ENCODE measurements at places on chromosomes 16 and 17.

GRCh38 chr16:22887445-22887844 lies 73.5 kb downstream of the HS3ST2 start:
- no peak for DNase-seq

DNA sequence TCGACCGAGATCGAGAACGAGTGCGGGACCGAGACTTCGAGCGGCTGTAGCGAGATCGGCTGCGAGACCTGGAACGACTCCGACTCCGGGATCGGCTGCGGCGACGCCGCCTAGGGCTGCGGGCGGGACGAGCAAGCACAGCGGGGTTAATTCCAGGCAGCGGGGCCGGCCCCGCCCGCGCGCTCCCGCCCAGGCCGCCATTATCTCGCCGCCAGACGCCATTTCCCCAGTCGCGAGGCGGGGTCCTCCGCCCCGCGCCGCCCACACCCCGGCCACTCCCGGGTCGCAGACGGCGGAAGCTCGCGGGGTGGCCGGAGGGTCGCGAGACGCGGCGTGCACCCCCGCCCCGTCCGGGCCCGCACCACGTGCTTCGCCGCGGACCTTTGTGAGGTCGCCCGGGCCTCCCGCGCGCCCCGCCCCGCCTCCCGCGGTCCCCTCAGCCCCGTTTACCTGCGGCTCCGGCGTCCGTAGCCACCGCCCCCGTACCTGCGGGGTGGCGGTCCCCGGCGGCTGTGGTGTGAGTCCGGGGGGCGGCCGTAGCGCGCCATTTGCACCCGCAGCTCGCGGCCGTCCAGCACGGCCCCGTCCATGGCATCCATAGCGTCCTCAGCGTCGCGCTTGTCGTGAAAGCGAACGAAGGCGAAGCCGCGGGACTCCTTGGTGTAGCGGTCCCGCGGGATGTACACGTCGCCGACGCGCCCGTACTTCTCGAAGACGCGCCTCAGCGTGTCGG lies 616 bp downstream of the SRSF2 start:
- DNase-seq, result peak; percentile 42

DNA sequence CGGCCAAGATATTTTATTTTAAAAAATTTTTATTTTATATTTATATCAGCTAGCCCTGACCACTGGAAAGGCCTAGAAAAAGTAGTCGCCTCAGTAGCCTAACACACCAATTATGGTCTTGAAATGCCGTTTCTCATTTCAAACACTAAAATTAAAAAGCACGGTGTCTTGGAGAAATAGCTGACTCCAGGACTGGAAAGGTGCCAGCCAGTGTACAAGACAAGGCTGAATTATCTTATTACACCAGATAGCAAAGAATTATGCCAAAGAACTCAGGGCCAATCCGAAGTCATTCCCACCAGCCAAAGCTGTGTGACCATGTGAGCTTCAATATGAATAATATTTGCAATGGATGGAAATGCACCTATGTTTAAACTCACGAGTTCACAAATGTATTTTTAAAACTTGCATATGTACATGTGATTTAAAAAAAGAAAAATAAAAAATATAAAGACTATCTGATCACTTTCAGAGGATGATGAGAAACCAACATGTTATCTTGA lies 19.9 kb upstream of the ATP2C2 start:
- no peak for DNase-seq

DNA sequence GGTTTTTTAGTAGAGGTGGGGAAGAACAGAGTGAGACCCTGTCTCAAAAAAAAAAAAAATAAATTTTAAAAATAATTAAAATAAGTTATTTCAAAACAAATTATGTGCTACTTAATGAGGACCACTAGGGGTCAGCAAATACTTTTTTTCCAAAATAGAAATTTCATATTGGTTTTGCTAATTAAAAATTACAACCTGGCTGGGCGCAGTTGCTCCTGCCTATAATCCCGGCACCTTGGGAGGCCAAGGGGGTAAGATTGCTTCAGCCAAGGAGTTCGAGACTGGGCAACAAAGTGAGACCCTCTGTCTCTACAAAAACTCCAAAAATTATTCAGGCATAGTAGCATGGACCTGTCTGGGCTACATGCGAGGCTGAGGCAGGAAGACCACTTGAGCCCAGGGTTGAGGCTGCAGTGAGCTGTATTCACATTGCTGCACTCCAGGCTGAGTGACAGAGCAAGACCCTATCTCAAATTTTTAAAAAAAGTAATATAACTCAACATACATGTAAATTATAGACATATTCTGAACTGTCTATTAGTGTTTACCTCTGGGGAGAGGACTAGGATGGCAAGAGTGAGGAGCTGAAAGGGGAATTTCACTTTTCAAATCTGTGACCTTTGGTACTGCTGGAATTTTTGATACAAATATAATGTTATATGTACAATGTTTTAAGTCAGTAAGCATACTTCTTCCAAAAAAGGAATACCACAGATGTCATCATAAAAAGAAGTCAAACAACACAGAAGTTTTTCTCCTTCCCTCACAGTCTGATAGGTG lies 8.1 kb downstream of the MEIOB start:
- DNase-seq, result no peak

- no peak for DNase-seq
Measured at GRCh38 chr17:60645918-60646523, 31.6 kb upstream of the BCAS3 start.

DNA sequence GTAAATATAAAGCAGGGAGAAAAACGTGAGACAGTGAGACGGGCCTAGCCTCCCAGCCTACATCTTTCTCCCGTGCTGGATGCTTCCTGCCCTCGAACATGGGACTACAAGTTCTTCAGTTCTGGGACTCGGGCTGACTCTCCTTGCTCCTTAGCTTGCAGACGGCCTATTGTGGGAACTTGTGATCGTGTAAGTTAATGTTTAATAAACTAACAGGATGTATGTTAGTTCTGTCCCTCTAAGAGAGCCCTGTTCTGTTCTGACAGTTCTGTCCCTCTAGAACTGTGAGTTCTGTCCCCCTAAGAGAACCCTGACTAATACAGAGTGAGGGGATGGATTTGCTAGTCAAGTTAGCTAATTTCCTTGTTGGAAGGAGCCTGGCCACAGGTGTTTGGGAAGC lies 16.7 kb upstream of the MYH10 start:
- DNase-seq, result no peak

- peak; percentile 18 for DNase-seq
Measured at GRCh38 chr16:24036614-24037013, 200.8 kb downstream of the PRKCB start.

DNA sequence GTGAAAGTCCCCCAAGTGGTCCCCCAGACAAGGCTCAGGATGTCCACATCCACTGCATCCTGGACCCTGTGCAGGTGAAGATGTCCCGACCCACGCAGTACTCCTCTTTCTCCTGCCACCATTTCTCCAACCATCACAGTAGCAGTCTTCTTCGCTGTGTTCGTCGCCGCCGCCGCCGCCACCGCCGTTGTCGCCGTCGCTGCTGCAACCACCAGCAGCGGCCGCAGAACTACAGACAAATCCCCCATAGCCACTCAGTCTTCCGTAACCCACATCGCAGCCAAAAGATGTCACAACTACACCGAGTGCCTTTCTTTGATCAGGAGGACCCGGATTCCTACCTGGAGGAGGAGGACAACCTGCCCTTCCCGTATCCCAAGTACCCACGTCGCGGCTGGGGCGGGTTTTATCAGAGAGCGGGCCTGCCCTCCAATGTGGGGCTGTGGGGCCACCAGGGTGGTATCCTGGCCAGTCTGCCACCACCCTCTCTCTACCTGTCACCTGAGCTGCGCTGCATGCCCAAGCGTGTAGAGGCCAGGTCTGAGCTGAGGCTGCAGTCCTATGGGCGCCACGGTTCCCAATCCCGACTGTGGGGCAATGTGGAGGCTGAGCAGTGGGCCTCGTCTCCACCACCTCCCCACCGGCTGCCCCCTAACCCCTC lies 917 bp downstream of the SPEM2 start:
- DNase-seq, result no peak

GRCh38 chr17:57905875-57906455 lies 49.2 kb downstream of the CUEDC1 start:
- DNase-seq, result no peak

GRCh38 chr16:10136916-10137315 lies 45.3 kb downstream of the GRIN2A start:
- DNase-seq, result no peak

- no peak for DNase-seq
Measured at GRCh38 chr16:12866981-12867551, 34.3 kb upstream of the SHISA9 start.

Measured in stimulated activated CD4-positive, alpha-beta T cell treated with anti-CD3 and anti-CD28 coated beads, Interleukin-1b, Interleukin-23, amount 100 ng/mL, for 24 hours (primary cell).